ENCODE measurements at places on chromosomes 1 and 21.

DNA sequence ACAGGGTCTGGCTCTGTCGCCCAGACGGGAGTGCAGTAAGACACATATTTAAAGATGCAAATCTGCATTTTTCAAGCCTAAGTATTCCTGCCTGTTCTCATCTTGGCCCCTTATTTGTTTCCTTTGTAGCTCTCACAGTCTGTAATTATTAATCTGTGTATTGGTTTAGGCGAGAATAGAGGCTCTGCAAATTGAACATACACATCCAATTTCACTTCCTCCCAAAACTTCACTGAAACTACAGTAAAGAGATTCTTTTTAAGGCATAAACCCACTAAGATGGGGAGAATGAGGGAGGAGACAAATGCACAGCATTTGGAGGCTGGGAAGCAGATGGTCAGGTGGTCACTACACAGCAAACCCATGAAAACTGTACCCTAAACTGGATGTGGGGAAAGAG lies 21.0 kb downstream of the HMGN2 start:
- H3K4me1 ChIP-seq, result no peaks in the 10 kb centered on the region
- no peak overlapping the region for H3K27ac ChIP-seq
- no peaks in the 10 kb centered on the region for H3K27me3 ChIP-seq
- no peak overlapping the region for H3K4me3 ChIP-seq
- H3K36me3 ChIP-seq, result no peaks in the 10 kb centered on the region

- no peaks in the 10 kb centered on the region for H3K36me3 ChIP-seq
- H3K4me1 ChIP-seq, result peaks cover 12% of the 10 kb centered on the region
- H3K27me3 ChIP-seq, result no peaks in the 10 kb centered on the region
- H3K4me3 ChIP-seq, result no peak overlapping the region
- peak overlapping the region; percentile 25 for H3K27ac ChIP-seq
Measured at GRCh38 chr1:243596431-243597062, 253.5 kb downstream of the AKT3 start.

DNA sequence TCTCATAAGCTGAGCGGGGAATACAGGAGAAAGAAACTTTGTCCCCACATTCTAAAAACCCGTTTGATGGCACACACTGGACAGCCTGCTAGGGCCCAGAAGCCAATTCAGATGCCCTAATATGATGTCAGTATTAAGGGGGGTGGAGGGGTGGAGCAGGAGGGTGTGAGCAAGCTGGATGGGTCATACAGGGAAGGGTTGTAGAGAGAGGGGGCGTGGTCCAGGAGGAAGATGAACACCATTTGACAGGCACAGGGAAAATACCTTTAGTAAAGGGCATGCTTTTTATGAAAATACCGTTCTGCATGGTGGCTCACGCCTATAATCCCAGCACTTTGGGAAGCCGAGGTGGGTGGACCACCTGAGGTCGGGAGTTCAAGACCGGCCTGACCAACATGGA lies 6.0 kb downstream of the TARS2 start:
- H3K36me3 ChIP-seq, result peaks cover 62% of the 10 kb centered on the region
- H3K4me1 ChIP-seq, result peaks cover 4% of the 10 kb centered on the region
- H3K27ac ChIP-seq, result no peak overlapping the region
- H3K27me3 ChIP-seq, result no peaks in the 10 kb centered on the region

DNA sequence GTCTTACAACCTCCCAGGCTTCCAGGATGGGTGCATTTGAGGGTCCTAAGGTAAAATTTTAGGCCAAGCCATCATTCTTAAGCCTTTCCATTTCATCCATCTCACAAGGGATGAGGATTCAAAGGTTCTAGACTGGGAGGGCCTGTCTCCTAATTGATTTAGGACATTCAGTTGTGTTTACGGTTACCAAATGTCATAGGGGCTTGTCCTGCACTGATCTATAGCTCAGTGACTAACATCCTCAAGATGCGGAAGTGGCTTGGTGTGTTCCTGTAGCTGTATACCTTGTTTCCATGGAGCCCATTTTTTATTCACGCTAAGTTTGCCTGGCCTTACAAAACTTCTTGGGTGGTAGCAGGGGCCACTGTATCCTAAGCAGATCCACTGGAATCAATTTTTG lies 52.8 kb downstream of the DUSP10 start:
- DNase-seq, result no peak
- no peaks in the 10 kb centered on the region for H3K27me3 ChIP-seq
- H3K4me1 ChIP-seq, result peaks cover 2% of the 10 kb centered on the region
- no peak overlapping the region for H3K4me3 ChIP-seq

- DNase-seq, result no peak
- H3K36me3 ChIP-seq, result no peaks in the 10 kb centered on the region
- H3K27me3 ChIP-seq, result no peaks in the 10 kb centered on the region
- H3K27ac ChIP-seq, result no peak overlapping the region
Measured at GRCh38 chr1:41354956-41355355, 6.3 kb upstream of the FOXO6 start.

DNA sequence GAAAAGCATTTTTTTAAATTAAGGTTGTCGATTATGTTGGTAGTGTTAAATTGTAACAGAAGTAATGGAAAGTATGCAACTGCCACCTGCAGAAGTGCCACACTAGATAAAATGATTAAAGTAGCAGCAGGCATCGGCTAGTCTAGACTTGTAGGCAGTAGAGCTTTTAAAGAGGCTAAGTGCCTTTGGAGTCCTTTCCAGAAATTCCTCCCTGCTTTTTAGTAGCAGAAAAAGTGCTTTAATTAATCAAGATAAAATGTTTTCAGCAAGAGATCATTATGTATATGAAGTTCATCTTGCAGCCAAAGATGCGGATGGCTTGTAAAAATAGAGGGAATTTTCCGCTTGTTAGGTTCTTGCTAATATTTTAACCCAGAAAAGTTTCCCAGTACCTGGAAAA lies 87.1 kb upstream of the LRRC8D start:
- H3K36me3 ChIP-seq, result no peaks in the 10 kb centered on the region
- H3K27ac ChIP-seq, result no peak overlapping the region
- no peak overlapping the region for H3K4me3 ChIP-seq
- no peak for DNase-seq
- H3K27me3 ChIP-seq, result no peaks in the 10 kb centered on the region
- H3K4me1 ChIP-seq, result peaks cover 2% of the 10 kb centered on the region

- DNase-seq, result no peak
- H3K27ac ChIP-seq, result no peak overlapping the region
- H3K4me3 ChIP-seq, result no peak overlapping the region
Measured at GRCh38 chr21:28380241-28380640, 612.4 kb downstream of the LTN1 start.

- H3K4me1 ChIP-seq, result no peaks in the 10 kb centered on the region
- no peak for DNase-seq
- no peak overlapping the region for H3K27ac ChIP-seq
- no peak overlapping the region for H3K4me3 ChIP-seq
Measured at GRCh38 chr1:36855699-36856494, 178.4 kb downstream of the GRIK3 start.

DNA sequence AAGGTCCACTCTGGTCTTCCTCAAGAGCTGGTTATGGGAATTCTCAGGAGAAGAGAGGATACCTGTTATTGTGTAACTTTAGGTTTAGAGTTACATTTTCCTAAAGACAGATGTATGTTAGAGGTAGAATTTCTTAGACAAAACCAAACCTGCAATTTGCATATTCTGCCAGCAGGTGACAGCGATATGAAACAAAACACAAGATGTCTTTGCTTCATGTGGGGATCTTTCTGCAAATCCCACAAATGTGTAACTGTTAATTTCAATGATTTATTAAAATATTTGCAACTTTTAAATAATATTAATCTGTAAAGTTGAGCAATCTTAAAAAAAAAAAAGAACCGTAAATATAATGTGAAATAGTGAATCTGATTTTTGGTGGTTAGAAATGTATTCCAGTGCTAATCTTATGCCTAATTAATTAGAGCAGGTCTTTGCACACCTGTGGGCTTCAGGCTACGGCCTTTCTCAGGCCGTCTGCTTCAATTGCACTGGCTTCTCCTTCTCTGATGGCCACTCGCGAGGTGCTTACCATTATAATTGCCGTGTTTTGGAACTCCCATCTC lies 33.4 kb downstream of the FAM78B start:
- no peak overlapping the region for H3K27ac ChIP-seq
- no peaks in the 10 kb centered on the region for H3K4me1 ChIP-seq
- H3K36me3 ChIP-seq, result no peaks in the 10 kb centered on the region
- no peaks in the 10 kb centered on the region for H3K27me3 ChIP-seq

Measured in CD4-positive, alpha-beta T cell (primary cell).